ENCODE measurements at places on chromosomes 3 and 15. TPM values are rescaled to one million over a fixed set of nuclear protein-coding genes. Genes with fewer than 3 reads are reported as not detected.
A peak's percentile ranks its signal among the peaks of the same experiment; 100 is the strongest.

Gene FAM107A
- not detected for total RNA-seq

Gene WNT5A
- not detected for total RNA-seq

Gene FBXW12
- total RNA-seq: not detected

Gene CHRNB4
- total RNA-seq: not detected

Gene THAP10
- not detected for total RNA-seq

Gene CFAP100
- not detected for total RNA-seq

Gene LSAMP
- total RNA-seq: not detected

Gene CLDN18
- total RNA-seq: not detected

Gene CSPG4
- not detected for total RNA-seq

Gene MST1
- 13.3 TPM for total RNA-seq

Gene RTP3
- not detected for total RNA-seq

GRCh38 chr3:170700054-170700404 lies 114.2 kb upstream of the SLC7A14 start:
- no peaks in the 10 kb centered on the region for H3K4me1 ChIP-seq
- peaks cover 1% of the 10 kb centered on the region for H3K27me3 ChIP-seq
- H3K27ac ChIP-seq: no peak overlapping the region
- no peak overlapping the region for H3K4me3 ChIP-seq
- no peak for DNase-seq

GRCh38 chr3:12413721-12414255 lies 70.5 kb upstream of the TSEN2 start:
- no peaks in the 10 kb centered on the region for H3K4me1 ChIP-seq
- no peak overlapping the region for H3K4me3 ChIP-seq
- H3K27me3 ChIP-seq: no peaks in the 10 kb centered on the region
- no peaks in the 10 kb centered on the region for H3K36me3 ChIP-seq

DNA sequence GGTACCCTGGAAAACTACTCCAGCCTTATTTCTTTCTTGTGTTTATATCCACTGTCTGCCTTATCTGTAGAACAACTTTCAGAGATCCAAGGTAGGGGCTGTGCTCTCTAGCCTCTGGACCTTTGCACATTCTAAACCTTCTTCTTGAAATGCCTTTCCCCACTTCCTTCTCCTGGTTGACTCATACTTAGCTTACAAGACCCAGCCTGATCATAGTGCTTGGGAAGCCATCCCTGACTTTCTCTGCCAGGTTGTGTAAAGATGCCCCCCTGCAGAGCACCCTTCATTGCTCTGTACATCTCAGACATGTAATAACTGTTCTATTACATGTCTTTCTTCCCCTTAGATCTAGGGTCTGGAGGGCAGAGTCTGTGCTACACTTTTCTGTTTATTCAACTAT lies 50.1 kb downstream of the PPM1L start:
- H3K27ac ChIP-seq: no peak overlapping the region
- no peaks in the 10 kb centered on the region for H3K36me3 ChIP-seq
- peaks cover 8% of the 10 kb centered on the region for H3K27me3 ChIP-seq

- H3K36me3 ChIP-seq: no peaks in the 10 kb centered on the region
- no peaks in the 10 kb centered on the region for H3K4me1 ChIP-seq
- H3K27me3 ChIP-seq: no peaks in the 10 kb centered on the region
- no peak overlapping the region for H3K4me3 ChIP-seq
These were observed 417.4 kb upstream of the ATP11B start for GRCh38 chr3:182375916-182376315.

GRCh38 chr3:5055357-5056110 lies 66.6 kb upstream of the ARL8B start:
- no peak overlapping the region for H3K27ac ChIP-seq
- H3K27me3 ChIP-seq: no peaks in the 10 kb centered on the region
- no peak overlapping the region for H3K4me3 ChIP-seq

DNA sequence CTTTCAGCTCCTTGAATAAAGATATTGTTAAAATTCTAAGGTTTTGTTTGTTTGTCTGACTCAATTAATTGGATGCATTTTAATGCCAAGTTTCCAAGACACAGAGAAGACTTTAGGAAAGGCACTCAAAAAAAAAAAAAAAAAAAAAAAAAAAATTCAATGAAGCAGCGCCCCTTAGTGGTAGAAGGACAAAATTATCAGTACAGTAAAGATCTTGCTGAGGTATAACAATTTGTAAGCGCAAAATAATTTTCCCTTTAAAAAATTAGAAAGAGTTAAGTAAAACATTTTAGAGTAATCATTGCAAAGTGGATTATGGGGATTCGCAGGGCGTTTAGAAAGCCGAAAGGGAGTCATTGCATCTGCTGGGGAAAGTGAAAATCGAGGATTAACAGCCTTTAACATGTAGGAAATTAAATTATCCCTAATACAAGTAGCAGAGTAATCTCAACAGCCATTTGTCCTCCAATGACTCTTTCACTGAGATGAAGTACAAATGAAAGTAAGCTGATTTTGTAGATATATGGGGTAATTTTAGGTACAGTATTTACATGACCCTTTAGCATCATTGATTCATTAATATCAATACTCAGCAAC lies 5.8 kb upstream of the DIS3L start:
- H3K36me3 ChIP-seq: no peaks in the 10 kb centered on the region
- no peaks in the 10 kb centered on the region for H3K27me3 ChIP-seq
- H3K27ac ChIP-seq: no peak overlapping the region

- no peaks in the 10 kb centered on the region for H3K4me1 ChIP-seq
- DNase-seq: no peak
- H3K27ac ChIP-seq: no peak overlapping the region
- no peak overlapping the region for H3K4me3 ChIP-seq
- H3K36me3 ChIP-seq: no peaks in the 10 kb centered on the region
These were observed 266.6 kb upstream of the TBL1XR1 start for GRCh38 chr3:177463863-177464262.

DNA sequence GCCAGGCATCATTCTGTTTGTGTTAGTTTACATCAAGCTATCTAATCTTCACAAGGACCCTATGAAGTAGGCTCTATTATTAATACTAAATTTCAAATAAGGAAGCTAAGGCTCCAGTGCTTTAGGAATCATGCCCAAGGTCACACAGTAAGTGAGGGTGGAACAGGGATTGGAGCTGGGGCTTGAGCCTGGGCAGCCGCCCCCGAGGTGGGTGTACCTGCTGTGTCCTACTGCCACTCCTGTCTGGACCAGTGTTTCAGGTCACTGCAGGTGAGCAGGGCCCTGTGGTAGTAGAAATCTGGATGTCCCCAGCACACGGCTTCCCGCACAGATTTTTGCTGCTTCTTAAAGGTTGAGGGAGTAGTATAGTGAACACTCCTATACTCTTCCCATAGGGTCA lies 6.5 kb downstream of the KLF13 start:
- peaks cover 39% of the 10 kb centered on the region for H3K36me3 ChIP-seq
- peak overlapping the region; percentile 97 for H3K4me3 ChIP-seq
- peaks cover 94% of the 10 kb centered on the region for H3K4me1 ChIP-seq
- DNase-seq: no peak
- H3K27ac ChIP-seq: no peak overlapping the region

GRCh38 chr3:189457631-189458412 lies 173.4 kb upstream of the TP63 start:
- no peaks in the 10 kb centered on the region for H3K27me3 ChIP-seq
- H3K27ac ChIP-seq: no peak overlapping the region
- H3K4me1 ChIP-seq: no peaks in the 10 kb centered on the region

DNA sequence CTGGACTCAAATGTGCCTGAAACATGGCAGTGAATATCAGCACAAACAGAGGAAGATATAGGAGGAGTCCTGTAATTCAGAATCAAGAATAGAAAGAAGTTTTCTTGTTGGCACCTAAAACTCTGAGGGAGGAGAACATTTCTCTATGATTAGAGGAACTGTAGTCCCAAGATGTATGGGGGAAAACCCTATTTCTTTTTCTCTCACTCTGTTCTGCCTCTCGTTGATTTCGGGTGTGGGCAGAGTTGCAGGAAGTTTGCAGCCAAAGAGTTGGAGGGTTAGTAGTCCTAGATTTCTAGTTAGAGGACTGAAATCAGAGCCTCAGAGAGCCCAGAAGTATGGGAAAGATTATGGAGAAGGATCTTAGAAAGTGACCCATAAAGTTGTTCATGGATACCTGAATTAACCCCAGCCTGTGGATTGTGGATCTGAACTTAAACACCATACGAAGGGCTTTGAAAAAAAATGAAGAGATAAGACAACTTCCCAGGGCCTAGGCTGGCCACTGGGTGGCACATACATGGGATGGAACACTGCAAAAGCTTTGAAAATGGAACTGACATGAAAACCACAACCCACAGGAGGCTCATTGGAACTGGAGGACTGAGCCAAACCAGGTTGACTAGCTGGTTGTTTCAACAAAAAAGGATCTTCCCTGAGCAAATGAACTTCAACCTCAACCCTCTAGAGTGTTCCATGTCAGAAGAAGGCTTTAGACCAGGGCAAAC lies 34.6 kb downstream of the FMN1 start:
- peaks cover 17% of the 10 kb centered on the region for H3K4me1 ChIP-seq
- no peak overlapping the region for H3K4me3 ChIP-seq
- no peaks in the 10 kb centered on the region for H3K36me3 ChIP-seq

DNA sequence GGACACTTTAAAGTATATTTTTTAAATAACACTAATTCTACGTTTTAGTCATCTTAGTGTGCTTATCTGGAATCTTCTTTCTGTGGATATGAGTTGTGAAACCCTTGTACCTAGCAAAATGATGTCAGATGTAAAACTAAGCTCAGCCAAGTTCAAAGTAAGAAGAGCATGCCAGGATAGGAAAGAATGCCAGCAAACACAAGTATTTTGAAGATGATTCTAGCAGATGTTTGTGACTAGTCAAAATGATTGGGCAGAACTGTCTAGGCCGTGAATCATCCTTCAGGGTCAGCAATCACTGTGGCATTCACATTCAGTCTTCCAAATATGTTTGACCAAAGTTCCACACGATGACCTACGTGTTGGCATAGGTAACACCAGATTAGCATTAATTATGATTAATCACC lies 5.4 kb upstream of the PLOD2 start:
- H3K27me3 ChIP-seq: peaks cover 30% of the 10 kb centered on the region
- peaks cover 5% of the 10 kb centered on the region for H3K36me3 ChIP-seq
- no peak overlapping the region for H3K27ac ChIP-seq
- peaks cover 4% of the 10 kb centered on the region for H3K4me1 ChIP-seq

DNA sequence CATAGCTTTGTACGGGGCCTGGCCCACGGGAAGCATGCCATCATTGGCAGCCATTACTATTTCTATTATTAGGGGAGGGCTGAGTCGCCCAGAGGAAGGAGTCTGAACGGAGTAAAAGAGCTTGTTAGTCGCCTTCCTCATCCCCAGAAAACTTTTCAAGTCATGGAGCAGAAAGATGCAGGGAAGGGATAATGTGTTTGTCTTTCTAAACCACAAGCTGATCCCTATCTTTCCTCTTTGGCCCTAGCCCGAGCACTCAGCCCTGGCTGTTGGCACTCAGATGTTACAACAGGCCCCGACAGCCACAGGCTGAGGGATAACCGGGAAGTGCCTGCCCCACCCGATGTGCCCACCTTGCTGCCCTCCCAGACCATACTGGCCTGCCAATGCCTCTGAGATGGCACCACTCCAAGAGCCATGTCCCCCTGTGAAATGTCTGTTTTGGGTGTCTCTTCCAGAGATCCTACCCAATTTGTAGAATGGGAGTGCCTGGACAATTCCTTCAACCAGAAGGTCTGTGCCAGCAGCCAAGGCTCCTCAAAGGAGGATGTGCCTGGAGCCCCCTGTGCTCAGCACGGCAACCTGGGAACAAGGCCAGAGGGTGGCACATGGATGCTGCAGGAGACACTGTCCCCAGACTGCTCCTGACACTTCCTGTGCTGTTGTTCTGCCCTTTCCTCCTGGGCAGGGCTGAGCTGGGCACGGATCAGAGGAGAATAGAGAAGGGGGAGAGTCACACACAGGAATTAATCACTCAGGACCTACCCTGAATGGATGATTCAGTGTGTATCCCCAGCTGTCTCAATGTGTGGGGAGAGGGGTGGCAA lies 10.8 kb downstream of the PAK6 start:
- no peak for DNase-seq
- no peak overlapping the region for H3K27ac ChIP-seq
- H3K27me3 ChIP-seq: peaks cover 40% of the 10 kb centered on the region
- no peak overlapping the region for H3K4me3 ChIP-seq
- H3K36me3 ChIP-seq: no peaks in the 10 kb centered on the region

GRCh38 chr3:171558188-171558696 lies 98.0 kb upstream of the TNIK start:
- no peak overlapping the region for H3K4me3 ChIP-seq
- H3K4me1 ChIP-seq: peaks cover 22% of the 10 kb centered on the region
- no peaks in the 10 kb centered on the region for H3K27me3 ChIP-seq
- H3K36me3 ChIP-seq: no peaks in the 10 kb centered on the region
- H3K27ac ChIP-seq: peak overlapping the region; percentile 56
- DNase-seq: no peak

GRCh38 chr3:150248116-150248887 lies 159.8 kb upstream of the TSC22D2 start:
- peaks cover 24% of the 10 kb centered on the region for H3K27me3 ChIP-seq
- DNase-seq: no peak
- H3K4me3 ChIP-seq: no peak overlapping the region
- H3K36me3 ChIP-seq: no peaks in the 10 kb centered on the region

DNA sequence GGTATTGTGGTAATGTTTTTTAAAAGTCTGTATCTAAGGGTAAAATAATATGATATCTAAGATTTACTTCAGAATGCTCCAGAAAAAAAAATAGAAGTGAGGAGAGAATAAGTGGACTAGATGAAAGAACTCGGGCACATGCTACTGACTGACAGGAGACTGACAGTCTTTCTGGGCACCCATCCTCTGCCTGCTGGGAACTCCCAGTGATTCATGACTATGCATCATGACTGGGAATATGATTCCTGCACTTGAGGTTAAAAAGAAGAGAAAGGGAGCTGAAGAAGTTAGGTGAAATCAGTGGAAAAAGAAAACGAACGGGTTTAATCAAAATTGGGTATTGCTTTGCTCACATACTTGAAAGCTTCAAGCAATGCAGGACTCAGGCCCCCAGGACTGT lies 35.7 kb upstream of the SPSB4 start:
- no peaks in the 10 kb centered on the region for H3K36me3 ChIP-seq
- peaks cover 9% of the 10 kb centered on the region for H3K27me3 ChIP-seq
- DNase-seq: no peak
- no peak overlapping the region for H3K27ac ChIP-seq
- H3K4me1 ChIP-seq: peaks cover 24% of the 10 kb centered on the region

DNA sequence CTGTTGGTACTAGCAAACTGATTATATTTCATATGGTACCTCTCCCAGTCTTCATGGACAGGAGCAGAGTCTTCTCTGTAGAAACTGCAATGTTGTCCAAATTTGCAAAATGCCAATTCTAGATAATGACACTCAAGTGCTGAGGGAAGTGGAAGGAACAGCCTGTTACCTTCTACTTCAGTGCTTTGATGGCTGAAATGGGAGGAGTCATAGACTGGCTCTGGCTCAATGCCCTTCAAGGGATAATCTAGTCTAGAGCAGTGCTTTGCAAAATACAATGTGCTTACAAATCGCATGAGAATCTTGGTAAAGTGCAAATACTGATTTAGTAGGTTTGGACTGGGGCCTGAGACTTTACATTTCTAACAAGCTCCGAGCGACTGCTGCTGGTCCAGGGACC lies 51.7 kb upstream of the ACP3 start:
- no peak for DNase-seq
- no peaks in the 10 kb centered on the region for H3K36me3 ChIP-seq
- H3K27me3 ChIP-seq: peaks cover 9% of the 10 kb centered on the region
- no peaks in the 10 kb centered on the region for H3K4me1 ChIP-seq

- peaks cover 56% of the 10 kb centered on the region for H3K4me1 ChIP-seq
- no peak overlapping the region for H3K4me3 ChIP-seq
- no peaks in the 10 kb centered on the region for H3K36me3 ChIP-seq
- no peaks in the 10 kb centered on the region for H3K27me3 ChIP-seq
- no peak for DNase-seq
These were observed 123.9 kb downstream of the ANO10 start for GRCh38 chr3:43497905-43498365.
